ENCODE measurements at places on chromosomes 5 and 9.
A peak's percentile ranks its signal among the peaks of the same experiment; 100 is the strongest.

GRCh38 chr9:21677834-21678233, 124.6 kb upstream of the MTAP start:
- DNase-seq = no peak

GRCh38 chr9:78365748-78366697, 69.1 kb downstream of the PSAT1 start:
- peak; percentile 8 for DNase-seq

- DNase-seq = no peak
Observed at GRCh38 chr9:110923601-110924000, 114.7 kb downstream of the LPAR1 start.

DNA sequence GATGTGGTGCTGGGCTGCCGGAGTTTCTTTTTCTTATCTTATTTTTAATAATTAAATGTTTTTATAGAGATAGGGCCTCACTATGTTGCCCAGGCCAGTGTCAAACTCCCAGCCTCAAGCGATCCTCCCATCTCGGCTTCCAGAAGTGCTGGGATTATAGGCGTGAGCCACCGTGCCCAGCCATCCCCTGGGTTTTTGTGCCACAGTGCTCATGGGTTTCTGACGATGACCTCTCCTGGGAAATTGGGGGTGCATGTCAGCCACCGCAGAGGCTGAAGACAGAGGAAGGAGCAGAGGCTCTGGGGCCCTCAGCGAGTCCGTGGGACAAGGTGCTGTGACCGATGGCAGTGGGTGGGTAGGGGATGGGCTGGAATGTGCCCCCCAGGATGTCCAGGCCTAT, 14.4 kb downstream of the GPSM1 start:
- DNase-seq = no peak

DNA sequence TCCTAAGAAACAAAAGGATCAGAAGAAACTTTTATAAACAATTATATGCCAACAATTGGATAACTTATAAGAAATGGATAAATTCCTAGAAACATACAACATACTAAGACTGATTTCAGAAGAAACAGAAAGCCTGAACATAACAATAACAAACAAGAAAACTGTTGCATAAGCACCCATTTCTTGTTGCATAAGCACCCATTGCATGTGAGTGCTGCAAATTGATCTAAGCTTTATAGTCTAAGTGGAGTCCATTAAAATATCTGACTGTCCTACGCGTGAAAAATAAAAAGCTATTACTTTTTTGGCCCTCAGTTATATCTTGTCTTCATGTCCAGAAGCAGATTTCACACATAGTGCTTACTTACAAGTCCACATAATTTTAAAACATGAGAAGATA, 19.3 kb downstream of the TYRP1 start:
- DNase-seq = no peak

GRCh38 chr9:33517373-33517772, 6.7 kb upstream of the ANKRD18B start:
- no peak for DNase-seq
